Muscle of arm (tissue), 14 donors: ENCODE measurements at places on chromosomes 7 and 10.

DNA sequence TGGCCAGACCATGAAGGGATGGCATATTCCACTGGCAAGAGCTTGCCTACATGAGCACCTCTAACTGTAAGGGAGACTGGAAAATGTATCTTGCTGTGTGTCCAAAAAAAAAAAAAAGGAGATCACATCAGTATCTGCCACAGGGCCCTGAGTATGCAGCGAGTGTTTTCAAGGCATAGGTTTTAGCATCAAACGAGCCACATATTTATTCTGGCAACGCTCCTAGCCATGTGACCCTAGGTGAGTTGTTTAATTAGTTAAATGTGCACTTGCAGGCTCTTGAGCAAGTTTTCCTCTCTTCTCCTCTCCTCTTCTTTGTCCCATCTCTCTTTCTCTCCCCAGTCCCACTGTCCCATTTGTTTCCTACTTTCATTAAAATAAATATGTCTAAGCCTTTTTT lies 428.7 kb upstream of the AKR1E2 start:
- DNase-seq: no peak

- DNase-seq: no peak
Measured at GRCh38 chr7:91302794-91303193, 38.6 kb downstream of the FZD1 start.

GRCh38 chr10:46527241-46527811 lies 29.1 kb downstream of the GPRIN2 start:
- DNase-seq: no peak

DNA sequence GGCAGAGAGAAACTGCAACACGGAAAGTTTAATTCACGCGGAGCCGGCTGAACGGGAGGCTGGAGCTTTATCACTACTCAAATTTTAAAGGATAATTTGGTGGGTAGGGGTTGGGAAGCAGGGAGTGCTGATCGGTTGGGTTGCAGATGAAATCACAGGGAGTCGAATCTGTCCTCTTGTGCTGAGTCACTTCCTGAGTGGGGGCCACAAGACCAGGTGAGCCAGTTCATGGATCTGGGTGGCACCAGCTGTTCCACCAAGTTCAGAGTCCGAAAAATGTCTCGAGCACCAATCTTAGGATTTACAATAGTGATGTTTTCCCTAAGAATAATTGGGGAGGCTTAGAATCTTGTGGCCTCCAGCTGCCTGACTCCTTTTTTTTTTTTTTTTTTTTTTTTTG lies 3.6 kb upstream of the PRAP1 start:
- no peak for DNase-seq

- DNase-seq: peak; percentile 59
Measured at GRCh38 chr7:38222481-38223096, 44.5 kb downstream of the STARD3NL start.
